Neural cell (in vitro differentiated cells): ENCODE measurements at places on chromosomes 6 and 20. TPM values are rescaled to one million over a fixed set of nuclear protein-coding genes. Genes with fewer than 3 reads are reported as not detected.

Gene POM121L2
- not detected in 2 replicates for polyA plus RNA-seq

Gene NHLRC1
- 0.32 and 1.2 TPM in 2 replicates for polyA plus RNA-seq

Gene DLL1
- 24.6 and 26.1 TPM in 2 replicates for polyA plus RNA-seq

Gene ABHD16B
- not detected in 2 replicates for polyA plus RNA-seq

Gene UNC5CL
- 1.0 and 2.6 TPM in 2 replicates for polyA plus RNA-seq

Gene FOXA2
- polyA plus RNA-seq: not detected in 2 replicates

Gene HM13
- polyA plus RNA-seq: 93.1 and 95.4 TPM in 2 replicates

Gene PCMTD2
- 267 and 270 TPM in 2 replicates for polyA plus RNA-seq

Gene ZDHHC14
- polyA plus RNA-seq: 4.1 and 7.9 TPM in 2 replicates

Gene AIF1
- polyA plus RNA-seq: not detected in 2 replicates

Gene RSPH9
- 0.88 and 1.8 TPM in 2 replicates for polyA plus RNA-seq

Gene CCDC167
- polyA plus RNA-seq: 207 and 220 TPM in 2 replicates

Gene ZNF343
- 10.5 and 14.3 TPM in 2 replicates for polyA plus RNA-seq

Gene RBM38
- 19.0 and 21.5 TPM in 2 replicates for polyA plus RNA-seq

Gene APCDD1L
- not detected in 2 replicates for polyA plus RNA-seq

Gene COL12A1
- polyA plus RNA-seq: 0.63 and 1.0 TPM in 2 replicates

Gene ZBTB24
- polyA plus RNA-seq: 5.5 and 6.0 TPM in 2 replicates

Gene CHD6
- polyA plus RNA-seq: 20.2 and 22.9 TPM in 2 replicates

Gene TREM1
- not detected in 2 replicates for polyA plus RNA-seq

Gene PKHD1
- polyA plus RNA-seq: not detected in 2 replicates

Gene AGER
- 7.2 and 7.5 TPM in 2 replicates for polyA plus RNA-seq

Gene BMP6
- 1.8 and 2.4 TPM in 2 replicates for polyA plus RNA-seq

Gene RCAN2
- polyA plus RNA-seq: 37.4 and 38.9 TPM in 2 replicates

Gene TGM3
- 0.10 and 0.24 TPM in 2 replicates for polyA plus RNA-seq

Gene DDX43
- not detected in 2 replicates for polyA plus RNA-seq

Gene ZNF451
- polyA plus RNA-seq: 48.7 and 60.2 TPM in 2 replicates

Gene COL19A1
- polyA plus RNA-seq: 0.16 and 0.24 TPM in 2 replicates

Gene NR2E1
- polyA plus RNA-seq: 0.50 and 1.3 TPM in 2 replicates

Gene TMEM74B
- 155 and 164 TPM in 2 replicates for polyA plus RNA-seq

Gene SLC22A7
- 2.3 and 2.4 TPM in 2 replicates for polyA plus RNA-seq

Gene ERVFRD-1
- polyA plus RNA-seq: not detected in 2 replicates

Gene SULF2
- 27.0 and 30.0 TPM in 2 replicates for polyA plus RNA-seq

Gene GPR6
- 1.4 and 7.3 TPM in 2 replicates for polyA plus RNA-seq

Gene MAS1
- not detected in 2 replicates for polyA plus RNA-seq

Gene HLA-DQB1
- polyA plus RNA-seq: not detected in 2 replicates
